ENCODE measurements at places on chromosomes 7 and 10.

- no peak for DNase-seq
Observed at GRCh38 chr7:150626696-150627095, 5.5 kb downstream of the GIMAP6 start.

DNA sequence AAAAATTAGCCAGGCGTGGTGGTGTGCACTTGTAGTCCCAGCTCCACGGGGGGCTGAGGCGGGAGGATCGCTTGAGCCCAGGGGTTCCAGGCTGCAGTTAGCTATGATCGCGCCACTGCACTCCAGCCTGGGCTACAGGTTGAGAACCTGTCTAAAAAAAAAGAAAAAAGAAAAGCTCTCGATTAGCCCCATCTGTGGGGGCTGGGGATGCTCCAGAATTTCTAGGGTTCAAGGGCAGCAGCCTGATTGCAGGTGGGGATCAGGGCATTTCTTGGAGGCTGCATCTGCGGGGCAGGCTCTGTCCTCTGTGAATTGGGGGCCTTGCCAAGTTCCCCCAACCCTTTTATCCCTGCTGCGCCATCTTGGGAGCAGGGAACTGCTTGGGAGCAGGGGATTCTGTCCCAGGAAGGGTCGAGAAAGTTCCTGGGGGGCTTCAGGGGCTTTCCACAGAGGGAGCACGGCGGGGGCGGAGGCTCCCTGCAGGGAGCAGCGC is 651 bp upstream of the ARPC1A start:
- DNase-seq, result peak; percentile 17

DNA sequence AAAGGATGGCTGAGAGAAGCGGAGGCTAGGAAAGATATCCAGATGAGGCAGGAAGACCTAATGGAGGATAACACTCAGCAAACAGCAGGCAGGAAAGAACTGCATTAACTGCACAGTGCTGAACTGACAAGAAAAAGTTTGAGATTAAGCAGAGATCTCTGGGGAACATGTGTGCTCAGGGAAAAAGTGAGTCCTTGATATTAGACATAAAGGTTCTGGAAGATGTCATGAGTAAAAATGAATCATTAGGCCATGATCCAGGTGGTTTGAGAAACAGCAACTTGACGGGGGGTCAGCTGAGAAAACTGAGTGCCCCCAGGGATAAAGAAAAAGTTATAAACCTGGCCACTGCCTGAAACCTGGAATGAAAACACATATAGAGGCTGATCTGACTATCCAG is 27.3 kb upstream of the ANK3 start:
- no peak for DNase-seq

DNA sequence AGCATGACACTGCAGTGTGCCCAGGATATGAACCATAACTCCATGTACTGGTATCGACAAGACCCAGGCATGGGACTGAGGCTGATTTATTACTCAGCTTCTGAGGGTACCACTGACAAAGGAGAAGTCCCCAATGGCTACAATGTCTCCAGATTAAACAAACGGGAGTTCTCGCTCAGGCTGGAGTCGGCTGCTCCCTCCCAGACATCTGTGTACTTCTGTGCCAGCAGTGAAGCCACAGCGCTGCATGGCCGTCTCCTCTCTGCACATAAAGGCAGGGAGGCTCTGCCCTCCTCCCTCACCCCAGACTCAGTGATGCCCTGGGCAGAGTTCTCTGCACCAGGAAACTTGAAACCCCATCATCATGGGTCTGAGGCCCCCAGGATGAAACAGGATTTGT is 70.7 kb upstream of the PRSS58 start:
- no peak for DNase-seq

- no peak for DNase-seq
Observed at GRCh38 chr10:19724287-19724686, 91.9 kb upstream of the PLXDC2 start.

DNA sequence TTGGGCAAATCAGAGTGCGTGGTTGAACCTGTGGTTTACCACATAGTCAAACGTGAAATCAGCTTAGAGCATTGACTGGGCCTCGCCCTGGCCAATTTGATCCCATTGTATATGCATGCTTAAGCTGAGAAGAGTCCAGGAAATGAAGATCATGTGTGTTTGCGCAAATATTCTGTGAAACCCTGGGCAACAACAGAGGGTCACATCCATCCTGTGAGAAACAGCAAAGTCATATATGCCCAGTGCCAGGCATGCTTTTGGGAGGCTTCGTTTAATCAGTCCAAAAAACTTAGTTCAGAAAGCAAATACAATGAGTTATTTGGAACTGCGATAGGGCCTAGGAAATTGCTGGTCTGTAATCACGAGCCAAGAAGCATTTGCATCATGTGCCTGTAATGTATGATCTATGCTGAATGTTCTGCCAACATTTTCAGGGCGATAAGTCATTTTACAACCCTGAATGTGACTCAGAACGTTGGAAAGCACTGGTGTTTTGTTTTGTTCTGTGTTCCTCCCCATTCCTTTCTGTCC is 412.1 kb upstream of the CELF2 start:
- DNase-seq, result no peak

DNA sequence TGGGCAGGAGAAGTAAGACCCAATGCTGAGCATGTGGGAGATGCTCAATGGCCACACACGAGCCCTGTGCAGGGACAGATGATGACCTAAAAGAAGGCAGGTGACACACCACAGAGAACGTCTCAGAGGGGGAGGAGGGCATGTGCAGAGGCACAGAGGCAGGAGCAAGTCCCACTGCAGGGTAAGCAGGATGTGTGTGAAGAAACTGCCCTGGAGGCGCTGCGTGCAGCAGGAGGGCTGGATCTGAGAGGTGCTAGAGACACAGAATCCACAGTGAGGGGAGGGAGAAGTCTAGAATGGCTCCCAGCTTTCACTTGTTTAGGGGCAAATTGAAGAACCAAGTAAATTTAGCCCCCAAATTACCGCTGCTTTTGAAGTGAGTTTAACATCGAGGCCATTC is 14.9 kb downstream of the DYDC2 start:
- DNase-seq, result no peak

GRCh38 chr10:80260295-80261243 is 28.9 kb downstream of the MAT1A start:
- peak; percentile 78 for DNase-seq

DNA sequence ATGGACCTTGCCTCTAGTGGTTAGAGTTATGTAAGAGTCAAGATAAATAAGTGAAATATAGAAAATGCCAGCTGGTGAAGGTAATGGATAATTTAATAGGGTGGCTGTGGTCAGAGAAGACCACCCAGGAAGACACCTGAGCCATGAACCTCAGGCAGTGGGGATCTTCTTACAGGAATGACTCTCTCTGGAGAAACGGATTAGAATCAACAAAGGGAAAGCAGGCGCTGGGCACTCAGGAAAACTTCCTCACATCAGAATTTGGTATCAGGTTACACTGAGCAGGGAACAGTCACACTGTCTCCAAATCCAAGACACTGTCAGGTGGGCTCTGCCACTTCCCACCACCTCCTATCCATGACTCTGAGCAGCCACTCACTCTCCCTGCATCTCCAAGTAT is 132.6 kb downstream of the DYNC2I1 start:
- DNase-seq, result no peak

Data from GM23338 (cell line).